Type B pancreatic cell (in vitro differentiated cells): ENCODE measurements at places on chromosomes 16 and 17. TPM values are rescaled to one million over a fixed set of nuclear protein-coding genes. Genes with fewer than 3 reads are reported as not detected.

ETV4 gene
- total RNA-seq = 18.3 and 28.2 TPM in 2 replicates

GLIS2 gene
- total RNA-seq = 13.1 and 23.0 TPM in 2 replicates

BAIAP3 gene
- 5.0 and 6.9 TPM in 2 replicates for total RNA-seq

TANC2 gene
- 41.8 and 50.6 TPM in 2 replicates for total RNA-seq

KRTAP4-9 gene
- total RNA-seq = not detected in 2 replicates

STH gene
- not detected in 2 replicates for total RNA-seq

AHSP gene
- total RNA-seq = not detected in 2 replicates

AXIN1 gene
- 30.6 and 31.8 TPM in 2 replicates for total RNA-seq

SLC16A11 gene
- 3.9 and 10.5 TPM in 2 replicates for total RNA-seq

CDIP1 gene
- 19.2 and 41.3 TPM in 2 replicates for total RNA-seq

CFAP97D1 gene
- not detected in 2 replicates for total RNA-seq

CD300E gene
- not detected in 2 replicates for total RNA-seq

KRT24 gene
- total RNA-seq = 0.43 TPM in 1 of 2 replicates, not detected in the other

KCNJ18 gene
- not detected in 2 replicates for total RNA-seq

TEKT5 gene
- total RNA-seq = 0.41 and 0.52 TPM in 2 replicates

CLDN7 gene
- 118 and 284 TPM in 2 replicates for total RNA-seq

ATP1B2 gene
- 1.9 and 4.8 TPM in 2 replicates for total RNA-seq

CDH8 gene
- 8.0 and 8.2 TPM in 2 replicates for total RNA-seq

CHST5 gene
- 0.60 and 1.9 TPM in 2 replicates for total RNA-seq

CSF3 gene
- total RNA-seq = not detected in 2 replicates

C16orf92 gene
- not detected in 2 replicates for total RNA-seq

KCNJ12 gene
- 0.59 and 2.2 TPM in 2 replicates for total RNA-seq

AANAT gene
- not detected in 2 replicates for total RNA-seq

KRT13 gene
- total RNA-seq = 869 and 1,618 TPM in 2 replicates

CA5A gene
- 0.70 TPM in 1 of 2 replicates, not detected in the other for total RNA-seq

KRTAP4-4 gene
- total RNA-seq = not detected in 2 replicates

HYDIN gene
- 5.6 and 19.7 TPM in 2 replicates for total RNA-seq
